Sigmoid colon (tissue), 7 donors: ENCODE measurements at places on chromosomes 5 and 9. TPM values are rescaled to one million over a fixed set of nuclear protein-coding genes. Genes with fewer than 3 reads are reported as not detected.

DNA sequence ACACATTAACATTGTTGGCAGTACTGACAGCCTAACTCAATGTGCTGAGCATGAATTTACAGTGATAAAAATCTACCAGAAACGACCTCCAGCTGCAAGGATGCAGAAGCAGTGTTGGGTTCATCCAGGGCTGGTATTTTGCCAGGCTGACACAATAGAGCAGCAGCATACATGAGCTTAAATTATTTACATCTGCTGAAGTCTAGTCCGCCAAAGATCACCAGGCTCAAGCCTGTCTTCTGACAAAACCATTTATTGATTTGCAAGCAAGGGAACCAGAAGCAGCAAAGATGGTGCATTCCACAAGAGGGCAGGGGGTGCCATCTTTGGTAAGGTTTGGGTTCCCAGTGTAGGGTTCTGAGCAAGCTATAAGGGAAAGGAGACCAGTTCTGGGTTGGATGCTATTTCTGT is 8.7 kb upstream of the C5orf34 start:
- peaks cover 41% of the 10 kb centered on the region for H3K36me3 ChIP-seq
- H3K4me1 ChIP-seq: no peaks in the 10 kb centered on the region
- H3K27ac ChIP-seq: no peak overlapping the region
- H3K27me3 ChIP-seq: no peaks in the 10 kb centered on the region

GRCh38 chr5:14757850-14758249 is 93.3 kb downstream of the OTULIN start:
- no peak overlapping the region for H3K27ac ChIP-seq
- no peaks in the 10 kb centered on the region for H3K36me3 ChIP-seq
- H3K4me3 ChIP-seq: no peak overlapping the region
- DNase-seq: no peak
- no peaks in the 10 kb centered on the region for H3K4me1 ChIP-seq

DNA sequence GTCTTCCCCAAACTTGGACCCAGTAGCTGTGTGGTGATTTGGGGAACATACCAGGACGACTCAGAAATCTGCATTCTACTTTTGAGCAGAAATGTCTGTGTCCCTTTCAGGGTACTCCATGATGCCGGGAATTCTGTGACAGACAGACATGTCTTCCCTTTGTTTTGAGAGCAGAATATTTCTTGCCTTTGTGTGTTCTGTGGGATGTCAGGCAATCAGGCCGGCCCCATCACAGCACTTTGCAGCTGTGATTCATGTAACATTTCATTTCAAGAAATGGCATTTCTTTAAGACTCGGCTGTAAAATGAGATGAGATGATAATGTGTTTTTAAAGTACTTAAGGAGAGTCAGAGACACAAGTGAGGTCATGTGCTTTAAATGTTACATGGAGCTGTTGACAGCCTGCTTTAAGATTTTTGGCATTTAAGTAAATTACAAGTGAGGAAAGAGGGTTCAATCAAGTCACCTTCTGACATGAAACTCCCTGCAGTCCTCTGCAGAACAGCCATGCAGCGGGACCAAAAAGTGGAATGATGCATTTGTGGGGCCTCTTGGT is 98.7 kb downstream of the SLC28A3 start:
- no peaks in the 10 kb centered on the region for H3K36me3 ChIP-seq
- H3K27ac ChIP-seq: no peak overlapping the region
- H3K27me3 ChIP-seq: peaks cover 4% of the 10 kb centered on the region
- H3K4me3 ChIP-seq: no peak overlapping the region
- DNase-seq: no peak

Gene PAM
- 261 TPM for total RNA-seq

DNA sequence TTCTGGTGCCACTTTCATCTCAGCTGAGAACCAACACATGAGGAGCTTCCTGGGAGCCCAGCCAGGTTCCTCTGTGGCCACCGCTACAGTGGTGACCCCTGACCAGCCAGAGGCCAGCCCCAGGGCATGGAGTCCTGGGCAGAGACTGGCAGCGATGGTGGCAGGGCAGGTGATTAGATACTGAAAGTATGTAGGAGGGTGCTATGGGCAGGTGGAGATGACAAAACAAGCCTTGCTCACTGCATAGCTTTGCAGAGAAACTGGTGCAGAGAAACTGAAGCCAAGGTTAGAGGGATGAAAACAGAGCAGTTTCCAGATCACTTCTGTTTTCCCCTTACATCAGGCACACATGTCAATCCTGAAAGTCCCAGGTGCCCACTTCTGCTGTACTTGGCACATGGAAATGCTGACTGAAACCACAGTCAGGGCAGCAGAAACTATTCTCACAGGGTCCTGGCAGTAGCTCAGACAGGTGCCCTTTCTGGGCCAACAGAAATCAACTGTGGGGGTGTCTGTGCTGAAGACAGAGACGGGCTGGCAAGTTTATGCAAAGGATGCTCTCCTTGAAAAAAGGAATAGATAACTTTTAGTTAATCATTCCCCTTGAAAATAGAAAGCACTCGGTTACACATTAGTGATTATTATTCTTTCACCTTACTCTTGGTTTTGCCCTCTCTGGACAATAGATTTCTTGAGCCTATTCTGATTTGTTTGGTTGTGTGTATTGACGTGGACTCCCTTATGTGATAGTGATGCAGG is 90.3 kb downstream of the ANKRD55 start:
- no peak overlapping the region for H3K27ac ChIP-seq
- no peaks in the 10 kb centered on the region for H3K4me1 ChIP-seq
- no peaks in the 10 kb centered on the region for H3K27me3 ChIP-seq

Gene PDGFRB
- total RNA-seq: 54.9 TPM

- H3K4me1 ChIP-seq: peaks cover 20% of the 10 kb centered on the region
- no peaks in the 10 kb centered on the region for H3K36me3 ChIP-seq
- DNase-seq: no peak
- no peak overlapping the region for H3K27ac ChIP-seq
Measured at GRCh38 chr9:34580358-34580757, 9.2 kb downstream of the CNTFR start.

GRCh38 chr9:99966001-99966400 is 59.5 kb downstream of the STX17 start:
- H3K36me3 ChIP-seq: peaks cover 1% of the 10 kb centered on the region
- H3K27ac ChIP-seq: no peak overlapping the region
- H3K27me3 ChIP-seq: no peaks in the 10 kb centered on the region
- H3K4me3 ChIP-seq: no peak overlapping the region

DNA sequence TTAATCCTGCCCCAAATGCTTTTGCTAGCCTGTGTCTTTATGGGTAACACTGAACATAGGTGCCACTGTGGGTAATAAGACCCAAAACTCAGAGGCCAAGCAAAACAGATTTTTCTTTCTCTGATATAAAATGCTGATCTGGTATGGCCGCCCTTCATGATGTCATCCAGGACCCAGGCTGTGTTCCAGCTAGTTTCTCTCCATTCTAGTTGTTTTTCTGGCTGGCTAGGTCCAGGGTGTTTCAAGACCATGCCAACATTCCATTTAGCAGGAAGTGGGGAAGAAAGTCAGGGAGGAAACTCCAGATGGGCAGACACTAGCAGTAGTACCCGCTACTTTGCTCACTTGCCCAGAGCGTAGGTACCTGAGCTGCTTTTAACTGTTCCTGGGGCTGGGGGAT is 183.9 kb upstream of the OTULINL start:
- H3K27ac ChIP-seq: peak overlapping the region; percentile 38
- no peak for DNase-seq
- peaks cover 73% of the 10 kb centered on the region for H3K36me3 ChIP-seq
- no peak overlapping the region for H3K4me3 ChIP-seq
- H3K4me1 ChIP-seq: peaks cover 17% of the 10 kb centered on the region

GRCh38 chr5:34053133-34053532 is 10.1 kb upstream of the C1QTNF3 start:
- no peak overlapping the region for H3K4me3 ChIP-seq
- no peaks in the 10 kb centered on the region for H3K36me3 ChIP-seq
- no peak for DNase-seq
- H3K4me1 ChIP-seq: peaks cover 19% of the 10 kb centered on the region
- no peak overlapping the region for H3K27ac ChIP-seq

Gene CAMK4
- total RNA-seq: 3.6 TPM

Gene IFNA13
- not detected for total RNA-seq

GRCh38 chr5:147169399-147169798 is 65.4 kb upstream of the STK32A start:
- no peak for DNase-seq
- no peak overlapping the region for H3K27ac ChIP-seq
- no peaks in the 10 kb centered on the region for H3K27me3 ChIP-seq
- H3K4me3 ChIP-seq: no peak overlapping the region
- H3K36me3 ChIP-seq: no peaks in the 10 kb centered on the region
- no peaks in the 10 kb centered on the region for H3K4me1 ChIP-seq

Gene TOR1A
- total RNA-seq: 51.2 TPM

- no peaks in the 10 kb centered on the region for H3K36me3 ChIP-seq
- H3K4me3 ChIP-seq: no peak overlapping the region
- H3K27ac ChIP-seq: no peak overlapping the region
- H3K27me3 ChIP-seq: no peaks in the 10 kb centered on the region
- H3K4me1 ChIP-seq: peaks cover 37% of the 10 kb centered on the region
Measured at GRCh38 chr9:89676281-89676680, 71.5 kb downstream of the GADD45G start.

GRCh38 chr5:1011741-1012312 is 3.2 kb downstream of the NKD2 start:
- peaks cover 21% of the 10 kb centered on the region for H3K4me1 ChIP-seq
- no peaks in the 10 kb centered on the region for H3K36me3 ChIP-seq
- peak; percentile 56 for DNase-seq
- H3K27ac ChIP-seq: no peak overlapping the region
- no peak overlapping the region for H3K4me3 ChIP-seq

DNA sequence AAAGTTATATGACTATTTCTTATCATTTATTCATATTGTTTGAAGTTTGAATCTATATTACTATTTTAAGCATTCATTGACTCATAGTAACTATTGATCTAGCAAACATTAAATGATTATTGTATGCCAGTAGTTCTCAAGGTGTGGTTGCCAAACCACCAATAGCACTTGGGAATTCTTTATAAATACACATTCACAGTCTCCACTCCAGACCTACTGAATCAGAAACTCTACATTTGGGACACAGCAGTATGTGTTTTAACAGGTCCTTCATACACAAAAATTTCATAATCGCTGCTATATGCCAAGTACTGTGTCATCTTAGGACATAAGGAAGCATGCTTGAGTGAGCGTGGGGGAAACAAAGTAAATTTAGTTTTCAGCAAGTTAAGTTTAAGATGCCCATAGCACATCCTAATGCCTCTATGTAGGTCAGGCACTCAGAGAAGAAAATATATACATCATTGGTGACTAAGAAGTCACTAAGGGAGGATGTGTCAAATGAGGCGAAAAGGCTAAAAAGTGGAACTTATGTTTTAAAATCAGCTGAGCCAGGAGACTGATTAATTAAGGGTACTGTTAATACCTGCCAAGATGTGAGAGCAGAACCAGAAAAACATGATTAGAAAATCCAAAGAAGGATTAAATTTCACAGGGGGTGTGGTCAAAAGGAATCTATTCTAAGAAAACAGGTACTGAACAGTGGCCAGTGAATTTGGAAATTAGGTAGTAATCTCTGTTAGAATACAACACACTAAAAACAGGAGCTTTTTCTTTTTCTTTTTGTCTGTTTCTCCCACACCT is 340.8 kb downstream of the HCN1 start:
- no peak overlapping the region for H3K27ac ChIP-seq
- no peak for DNase-seq

- no peaks in the 10 kb centered on the region for H3K27me3 ChIP-seq
- H3K27ac ChIP-seq: no peak overlapping the region
- no peaks in the 10 kb centered on the region for H3K4me1 ChIP-seq
- no peak for DNase-seq
- no peaks in the 10 kb centered on the region for H3K36me3 ChIP-seq
Measured at GRCh38 chr9:90909225-90909624, 107.6 kb downstream of the SYK start.

Gene GKAP1
- 22.4 TPM for total RNA-seq

Gene CCDC152
- total RNA-seq: 0.55 TPM

Gene CNTFR
- total RNA-seq: 12.9 TPM

- no peaks in the 10 kb centered on the region for H3K27me3 ChIP-seq
- DNase-seq: no peak
- no peaks in the 10 kb centered on the region for H3K4me1 ChIP-seq
Measured at GRCh38 chr5:131545845-131546244, 89.2 kb downstream of the RAPGEF6 start.

Gene HMHB1
- total RNA-seq: not detected

Gene CFAP90
- total RNA-seq: not detected
